ENCODE measurements at places on chromosomes 13 and 19. TPM values are rescaled to one million over a fixed set of nuclear protein-coding genes. Genes with fewer than 3 reads are reported as not detected.

The ZNF14 gene
- 0.29 TPM for total RNA-seq

GRCh38 chr13:71054358-71054757 lies 812.6 kb downstream of the DACH1 start:
- no peaks in the 10 kb centered on the region for H3K27me3 ChIP-seq
- no peaks in the 10 kb centered on the region for H3K36me3 ChIP-seq
- H3K27ac ChIP-seq, result no peak overlapping the region
- no peak overlapping the region for H3K4me3 ChIP-seq

DNA sequence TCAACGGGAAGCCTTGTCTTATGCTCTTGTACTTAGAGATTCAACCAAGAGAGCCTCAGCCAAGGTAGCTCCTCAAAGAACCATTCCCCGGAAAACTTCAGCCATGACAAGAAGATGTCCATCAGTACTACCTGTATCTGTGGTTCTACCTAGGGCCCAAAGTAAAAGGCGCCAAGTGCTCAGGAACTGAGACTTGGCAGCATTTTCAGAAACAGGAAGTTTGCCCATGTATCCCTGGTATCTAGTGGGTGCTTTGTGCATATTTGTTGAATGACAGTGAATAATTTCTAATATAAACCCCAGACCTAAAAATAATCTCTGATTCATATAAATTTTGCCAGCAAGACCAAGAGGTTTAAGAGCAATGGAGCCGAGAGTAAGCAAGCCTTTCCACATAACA lies 7.2 kb downstream of the FAM216B start:
- DNase-seq, result no peak
- H3K27ac ChIP-seq, result no peak overlapping the region
- no peaks in the 10 kb centered on the region for H3K27me3 ChIP-seq
- H3K4me3 ChIP-seq, result no peak overlapping the region

GRCh38 chr13:112466132-112467058 lies 90.2 kb downstream of the SPACA7 start:
- no peak overlapping the region for H3K27ac ChIP-seq
- no peak for DNase-seq
- peaks cover 4% of the 10 kb centered on the region for H3K27me3 ChIP-seq
- H3K4me3 ChIP-seq, result no peak overlapping the region

DNA sequence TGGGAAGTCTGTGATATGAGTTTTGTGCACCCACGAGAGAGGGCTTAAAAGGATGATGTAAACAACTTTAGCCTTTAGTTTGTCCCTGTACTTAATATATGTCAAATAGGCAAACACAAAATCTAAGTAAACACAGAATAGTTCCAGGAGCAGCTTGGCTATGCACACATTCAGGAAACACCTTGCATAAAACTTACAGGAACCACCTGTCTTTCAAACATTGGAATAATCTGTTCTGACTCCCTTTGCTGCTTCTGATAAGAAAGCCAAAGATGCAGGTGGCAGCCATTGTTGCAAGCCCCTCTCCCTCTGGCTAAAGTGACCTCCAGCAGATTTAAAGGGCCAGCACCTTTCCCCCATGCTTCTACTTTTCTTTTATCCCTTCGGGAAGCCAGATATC lies 4.7 kb downstream of the EEF1AKMT1 start:
- H3K4me3 ChIP-seq, result no peak overlapping the region
- peaks cover 20% of the 10 kb centered on the region for H3K4me1 ChIP-seq
- H3K36me3 ChIP-seq, result peaks cover 12% of the 10 kb centered on the region
- no peak for DNase-seq
- no peak overlapping the region for H3K27ac ChIP-seq

DNA sequence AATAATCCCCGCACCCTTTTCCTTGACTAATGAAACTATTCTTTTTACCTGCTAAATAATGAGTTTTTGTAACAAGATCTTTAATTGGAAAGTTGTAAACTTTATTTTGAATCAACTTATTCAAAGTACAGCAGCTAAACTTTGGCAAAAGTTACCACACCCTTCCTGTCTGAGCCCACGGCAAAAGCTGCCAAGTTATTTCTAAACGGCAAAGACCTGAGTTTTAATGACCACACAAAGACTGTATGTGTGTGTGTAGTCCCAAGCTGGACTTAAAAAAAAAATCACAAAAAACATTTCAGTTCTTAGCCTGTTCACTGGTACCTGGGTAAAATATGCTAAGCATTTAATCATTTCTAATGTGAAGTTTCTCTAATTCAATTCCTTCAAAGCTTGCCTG lies 60.7 kb downstream of the ZAR1L start:
- DNase-seq, result no peak
- H3K4me3 ChIP-seq, result peak overlapping the region; percentile 24
- peaks cover 33% of the 10 kb centered on the region for H3K4me1 ChIP-seq
- peaks cover 13% of the 10 kb centered on the region for H3K36me3 ChIP-seq
- H3K27ac ChIP-seq, result peak overlapping the region; percentile 98

GRCh38 chr19:5641171-5641570 lies 18.3 kb downstream of the SAFB start:
- DNase-seq, result no peak
- H3K36me3 ChIP-seq, result peaks cover 19% of the 10 kb centered on the region
- H3K27ac ChIP-seq, result no peak overlapping the region
- no peaks in the 10 kb centered on the region for H3K27me3 ChIP-seq
- H3K4me1 ChIP-seq, result peaks cover 73% of the 10 kb centered on the region

The CD33 gene
- not detected for total RNA-seq

GRCh38 chr13:46170268-46170667 lies 11.7 kb downstream of the LCP1 start:
- peak overlapping the region; percentile 27 for H3K27ac ChIP-seq
- H3K4me1 ChIP-seq, result no peaks in the 10 kb centered on the region
- no peaks in the 10 kb centered on the region for H3K27me3 ChIP-seq
- DNase-seq, result no peak
- no peak overlapping the region for H3K4me3 ChIP-seq
- no peaks in the 10 kb centered on the region for H3K36me3 ChIP-seq

The PLA2G4C gene
- total RNA-seq, result 6.2 TPM

- no peaks in the 10 kb centered on the region for H3K27me3 ChIP-seq
- no peaks in the 10 kb centered on the region for H3K4me1 ChIP-seq
- H3K27ac ChIP-seq, result no peak overlapping the region
- no peak for DNase-seq
- no peaks in the 10 kb centered on the region for H3K36me3 ChIP-seq
These were observed 41.0 kb upstream of the SOX21 start for GRCh38 chr13:94753327-94753726.

GRCh38 chr13:30762643-30763042 lies 27.3 kb downstream of the ALOX5AP start:
- DNase-seq, result no peak
- H3K4me1 ChIP-seq, result peaks cover 5% of the 10 kb centered on the region
- no peaks in the 10 kb centered on the region for H3K27me3 ChIP-seq
- H3K4me3 ChIP-seq, result no peak overlapping the region
- no peaks in the 10 kb centered on the region for H3K36me3 ChIP-seq
- no peak overlapping the region for H3K27ac ChIP-seq

The RPS15 gene
- total RNA-seq, result 428 TPM

GRCh38 chr19:49301165-49301865 lies 23.7 kb downstream of the SLC6A16 start:
- H3K27ac ChIP-seq, result no peak overlapping the region
- no peaks in the 10 kb centered on the region for H3K4me1 ChIP-seq
- peak overlapping the region; percentile 17 for H3K4me3 ChIP-seq

DNA sequence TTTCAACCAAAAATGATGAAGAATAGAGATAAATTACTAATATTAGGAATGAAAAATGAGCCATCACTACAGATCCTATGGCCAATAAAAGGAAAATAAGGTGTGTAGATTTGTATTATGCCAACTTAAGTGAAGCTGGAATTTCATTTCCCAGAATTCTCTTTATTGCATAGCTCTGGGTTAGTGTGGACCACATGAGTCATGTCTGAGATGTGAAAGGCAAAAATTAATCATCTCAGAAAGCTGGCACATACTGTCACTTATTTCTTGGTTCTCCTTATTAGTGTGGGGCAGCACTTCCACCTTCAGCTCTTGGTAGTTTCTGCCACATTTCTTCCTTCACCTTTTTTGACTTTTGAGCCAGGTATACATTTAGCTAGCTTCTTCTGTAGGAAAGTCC lies 82.6 kb downstream of the KATNAL1 start:
- no peak for DNase-seq
- H3K27me3 ChIP-seq, result no peaks in the 10 kb centered on the region
- H3K4me1 ChIP-seq, result no peaks in the 10 kb centered on the region
- H3K4me3 ChIP-seq, result no peak overlapping the region
- H3K36me3 ChIP-seq, result peaks cover 68% of the 10 kb centered on the region

DNA sequence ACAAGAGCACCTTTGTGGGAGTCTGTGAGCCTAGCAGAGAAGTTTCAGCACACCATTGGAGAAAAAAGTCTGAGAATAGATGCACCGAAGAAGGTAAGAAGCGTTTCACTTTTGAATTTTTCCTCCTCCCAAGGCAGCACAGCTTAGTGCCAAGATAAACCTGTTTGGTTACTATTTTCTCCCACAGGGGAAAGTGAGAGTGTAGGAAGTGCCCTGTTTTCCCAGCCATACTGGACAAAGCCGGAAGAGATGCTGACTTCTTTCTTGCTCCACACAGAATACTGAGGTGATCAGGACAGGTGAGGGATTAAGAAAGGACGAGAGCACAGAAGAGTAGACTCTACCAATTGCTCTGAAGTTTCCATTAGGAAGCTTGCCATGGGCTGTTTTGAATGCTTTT lies 1011.0 kb upstream of the MIR17HG start:
- no peak overlapping the region for H3K4me3 ChIP-seq
- no peaks in the 10 kb centered on the region for H3K36me3 ChIP-seq
- no peak overlapping the region for H3K27ac ChIP-seq
- H3K4me1 ChIP-seq, result no peaks in the 10 kb centered on the region
- H3K27me3 ChIP-seq, result no peaks in the 10 kb centered on the region

- DNase-seq, result no peak
- no peaks in the 10 kb centered on the region for H3K4me1 ChIP-seq
- no peak overlapping the region for H3K27ac ChIP-seq
- no peaks in the 10 kb centered on the region for H3K27me3 ChIP-seq
- H3K36me3 ChIP-seq, result no peaks in the 10 kb centered on the region
These were observed 1136.0 kb downstream of the PCDH17 start for GRCh38 chr13:58767566-58767965.

The PRR19 gene
- not detected for total RNA-seq

DNA sequence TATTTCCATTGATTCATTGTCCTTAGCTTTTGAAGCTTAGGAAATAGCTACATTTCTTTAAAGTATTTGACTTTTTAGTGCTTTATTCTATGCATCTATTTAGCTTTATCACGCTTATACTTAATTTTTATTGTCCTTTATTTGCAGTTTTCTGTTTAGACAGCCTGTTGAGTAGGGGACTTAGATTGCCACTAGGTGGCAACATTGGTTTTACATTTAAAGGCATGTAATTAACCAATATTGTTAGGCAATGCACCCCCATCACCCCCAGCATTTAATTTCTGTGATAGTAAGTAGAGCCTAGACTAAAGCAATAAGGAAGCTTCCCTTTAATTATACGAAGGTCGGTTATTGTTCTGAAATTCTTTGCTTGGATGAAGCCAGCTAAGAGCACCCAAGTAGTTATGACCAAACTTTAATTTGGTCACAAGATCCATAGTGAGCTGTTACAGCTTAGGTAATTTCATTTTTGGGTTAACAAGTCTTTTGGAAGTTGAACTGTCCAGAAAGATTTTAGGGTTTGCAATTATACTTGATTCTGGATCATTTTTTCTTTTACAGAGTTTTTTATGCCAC lies 36.5 kb downstream of the B3GLCT start:
- H3K36me3 ChIP-seq, result no peaks in the 10 kb centered on the region
- no peaks in the 10 kb centered on the region for H3K27me3 ChIP-seq
- no peak overlapping the region for H3K4me3 ChIP-seq
- peak; percentile 60 for DNase-seq
- H3K27ac ChIP-seq, result no peak overlapping the region
- H3K4me1 ChIP-seq, result no peaks in the 10 kb centered on the region

DNA sequence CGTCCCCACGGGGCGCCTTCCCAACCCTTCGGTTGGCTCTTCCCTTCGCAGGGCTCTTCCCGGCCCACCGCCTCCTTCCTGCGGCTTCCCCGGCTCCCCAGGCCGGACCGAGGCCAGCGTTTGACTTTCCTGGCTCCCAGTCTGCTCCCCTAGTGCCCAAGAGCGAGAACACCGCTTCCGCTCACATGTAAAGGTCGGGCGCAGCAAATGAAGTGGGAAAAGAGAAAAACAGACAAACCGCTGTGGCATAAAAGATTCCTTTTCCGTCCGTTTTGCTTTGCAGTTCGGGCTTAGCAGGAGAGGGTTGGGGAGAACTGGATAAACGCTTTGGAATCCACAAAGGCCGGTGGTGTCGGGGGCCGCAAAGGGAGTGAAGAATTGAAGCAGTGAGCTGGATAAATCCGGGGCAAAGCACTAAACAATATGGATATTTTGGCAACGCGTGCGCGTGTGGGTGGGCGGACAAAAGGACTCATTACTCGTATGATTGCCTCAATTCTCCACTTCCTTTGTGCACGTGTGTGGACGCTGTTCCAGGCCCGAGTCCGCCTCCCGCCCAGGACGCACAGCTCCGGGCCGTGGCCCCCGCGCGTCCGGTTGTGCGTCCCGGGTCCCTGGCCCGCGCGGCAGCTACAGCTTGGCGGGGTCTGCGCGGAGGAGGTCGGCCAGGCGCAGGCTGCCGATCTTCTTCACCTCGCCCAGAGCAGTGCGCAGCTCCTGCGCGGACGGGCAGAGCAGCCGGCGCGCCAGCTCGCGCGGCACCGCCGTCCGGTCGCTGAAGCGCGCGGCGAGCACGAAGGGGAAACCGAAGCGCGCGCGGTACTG lies 8.6 kb upstream of the CDX2 start:
- no peaks in the 10 kb centered on the region for H3K36me3 ChIP-seq
- peaks cover 100% of the 10 kb centered on the region for H3K27me3 ChIP-seq
- no peak for DNase-seq
- H3K4me3 ChIP-seq, result peak overlapping the region; percentile 13
- H3K4me1 ChIP-seq, result peaks cover 42% of the 10 kb centered on the region

- no peaks in the 10 kb centered on the region for H3K36me3 ChIP-seq
- H3K4me3 ChIP-seq, result no peak overlapping the region
- no peaks in the 10 kb centered on the region for H3K27me3 ChIP-seq
- DNase-seq, result no peak
- no peaks in the 10 kb centered on the region for H3K4me1 ChIP-seq
These were observed 520.1 kb downstream of the SUCLA2 start for GRCh38 chr13:47480951-47481350.

DNA sequence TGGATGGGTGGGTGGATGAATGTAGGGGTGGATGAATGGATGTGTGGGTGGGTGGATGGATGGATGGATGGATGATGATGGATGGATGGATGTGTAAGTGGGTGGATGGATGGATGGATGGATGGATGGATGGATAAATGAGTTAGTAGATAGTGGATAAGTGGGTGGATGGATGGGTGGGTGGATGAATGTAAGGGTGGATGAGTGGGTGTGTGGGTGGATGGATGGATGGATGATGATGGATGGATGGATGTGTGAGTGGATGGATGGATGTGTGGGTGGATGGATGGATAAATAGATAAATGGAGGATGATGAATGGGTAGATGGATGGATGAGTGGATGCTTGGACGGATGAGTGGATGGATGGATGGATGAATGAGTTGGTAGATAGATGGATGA lies 3.2 kb downstream of the MCF2L start:
- peaks cover 45% of the 10 kb centered on the region for H3K27me3 ChIP-seq
- H3K4me3 ChIP-seq, result no peak overlapping the region
- no peak overlapping the region for H3K27ac ChIP-seq
- DNase-seq, result no peak

GRCh38 chr13:48040896-48041295 lies 3.4 kb downstream of the NUDT15 start:
- no peak overlapping the region for H3K4me3 ChIP-seq
- no peak overlapping the region for H3K27ac ChIP-seq
- peaks cover 6% of the 10 kb centered on the region for H3K4me1 ChIP-seq
- H3K27me3 ChIP-seq, result no peaks in the 10 kb centered on the region
- DNase-seq, result no peak

GRCh38 chr13:54361460-54361859 lies 1332.8 kb downstream of the OLFM4 start:
- H3K27ac ChIP-seq, result no peak overlapping the region
- DNase-seq, result no peak
- H3K27me3 ChIP-seq, result no peaks in the 10 kb centered on the region
- H3K4me3 ChIP-seq, result no peak overlapping the region

The TPTE2 gene
- total RNA-seq, result not detected

The RNF6 gene
- total RNA-seq, result 5.2 TPM

Data from stomach (tissue), 19 donors.